ENCODE measurements at places on chromosomes 2 and 18.

- no peak for DNase-seq
These were observed 261.7 kb downstream of the SATB2 start for GRCh38 chr2:199195927-199196502.

GRCh38 chr2:1990724-1991123 lies 246.4 kb upstream of the PXDN start:
- DNase-seq = peak; percentile 67

DNA sequence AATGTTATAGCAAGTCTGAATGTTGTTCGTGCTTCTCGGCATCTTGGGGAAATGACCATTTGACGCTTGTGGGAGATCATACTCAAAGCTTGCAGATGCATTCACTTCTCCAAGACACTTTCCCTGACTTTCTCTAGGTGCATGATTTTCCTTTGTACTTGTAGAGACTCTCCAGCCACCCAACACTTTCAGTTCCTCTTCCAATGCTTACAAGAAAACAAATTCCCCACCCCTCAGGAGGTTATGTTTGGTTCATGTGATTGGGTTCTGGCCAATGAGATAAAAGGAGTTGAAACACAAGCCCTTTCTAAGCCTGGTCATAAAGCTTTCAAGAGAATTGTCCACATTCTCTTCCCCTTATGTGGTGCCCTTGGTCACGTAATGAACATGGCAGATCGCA lies 156.3 kb downstream of the EPHA4 start:
- no peak for DNase-seq

GRCh38 chr2:120955427-120955826 lies 219.8 kb downstream of the GLI2 start:
- DNase-seq = no peak

- no peak for DNase-seq
These were observed 327.4 kb downstream of the RND3 start for GRCh38 chr2:150160058-150160457.

- no peak for DNase-seq
These were observed 10.8 kb downstream of the DAPL1 start for GRCh38 chr2:158805936-158806335.

DNA sequence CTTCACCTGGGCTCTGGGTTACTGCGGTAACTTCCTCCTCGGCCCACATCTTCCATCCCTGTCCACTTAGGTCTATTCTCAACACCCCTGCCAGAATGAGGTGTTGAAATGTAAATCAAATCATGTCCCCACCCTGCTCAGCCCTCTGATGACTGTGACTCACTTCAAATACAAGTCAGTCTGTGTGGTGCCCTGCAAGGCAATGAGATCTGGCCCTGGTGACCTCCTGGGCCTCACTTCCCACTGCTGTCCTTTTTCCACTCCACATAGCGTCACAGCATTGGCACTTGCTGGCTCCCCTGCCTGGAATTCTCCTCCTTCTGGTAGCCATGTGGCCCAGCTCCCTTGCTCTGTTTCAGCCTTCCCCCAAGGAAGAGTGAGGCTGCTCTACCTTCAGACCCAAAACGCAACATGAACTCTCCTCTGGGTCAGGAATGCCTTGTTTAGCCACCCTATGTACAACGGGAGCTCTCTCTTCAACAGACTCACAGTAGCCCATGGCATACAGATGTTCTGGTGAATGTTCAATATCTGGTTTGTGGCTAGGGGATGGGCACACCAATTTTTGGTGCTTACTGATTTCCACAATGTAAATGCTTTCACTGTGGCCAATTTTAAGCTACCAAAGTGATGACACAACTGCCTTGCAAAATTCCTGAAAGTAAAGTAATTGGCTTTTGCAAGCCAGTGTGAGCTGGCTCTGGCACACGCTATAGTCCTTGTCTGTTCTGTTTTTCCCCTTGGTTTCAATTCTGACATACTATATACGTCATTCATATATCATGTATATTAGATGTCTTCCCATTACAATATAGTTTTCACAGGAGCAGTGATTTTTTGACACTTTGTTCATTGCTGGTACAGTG lies 550.3 kb upstream of the HS6ST1 start:
- no peak for DNase-seq

All from NCI-H2081 treated with DMSO at 0.1 percent for 48 hours (cell line).